Smooth muscle cell of bladder (primary cell): ENCODE measurements at places on chromosomes 3 and 15. TPM values are rescaled to one million over a fixed set of nuclear protein-coding genes. Genes with fewer than 3 reads are reported as not detected.

CAMK1 gene
- total RNA-seq = 33.0 and 34.3 TPM in 2 replicates

FILIP1L gene
- 42.3 and 74.7 TPM in 2 replicates for total RNA-seq

ACTC1 gene
- not detected in 2 replicates for total RNA-seq

HTR3E gene
- not detected in 2 replicates for total RNA-seq

KCNAB1 gene
- under 0.01 and 0.43 TPM in 2 replicates for total RNA-seq

KIF7 gene
- total RNA-seq = 13.1 and 18.7 TPM in 2 replicates

COL8A1 gene
- total RNA-seq = 148 and 185 TPM in 2 replicates

GPR27 gene
- not detected in 2 replicates for total RNA-seq

IL20RB gene
- total RNA-seq = 2.7 and 12.5 TPM in 2 replicates

STARD5 gene
- total RNA-seq = 11.8 and 23.0 TPM in 2 replicates

FRMD4B gene
- total RNA-seq = 0.14 and 0.28 TPM in 2 replicates

CYP1A1 gene
- 0.09 and 0.71 TPM in 2 replicates for total RNA-seq

SNURF gene
- 47.5 and 51.8 TPM in 2 replicates for total RNA-seq

PLSCR2 gene
- not detected in 2 replicates for total RNA-seq

SH2D7 gene
- not detected in 2 replicates for total RNA-seq

CELSR3 gene
- 1.00 and 1.6 TPM in 2 replicates for total RNA-seq

ATP10A gene
- 5.3 and 10.4 TPM in 2 replicates for total RNA-seq

LYZL4 gene
- not detected in 2 replicates for total RNA-seq

CACNA2D2 gene
- 0.09 TPM in 1 of 2 replicates, not detected in the other for total RNA-seq

HIGD2B gene
- not detected in 2 replicates for total RNA-seq

USP19 gene
- total RNA-seq = 40.0 and 45.9 TPM in 2 replicates

APOD gene
- total RNA-seq = 0.18 and 0.43 TPM in 2 replicates

FBXL22 gene
- total RNA-seq = 0.57 and 1.4 TPM in 2 replicates

A4GNT gene
- not detected in 2 replicates for total RNA-seq

PRR20G gene
- not detected in 2 replicates for total RNA-seq

IL17RE gene
- 0.14 and 0.83 TPM in 2 replicates for total RNA-seq

GOLGA6L4 gene
- total RNA-seq = 0.37 and 0.43 TPM in 2 replicates

CFAP100 gene
- total RNA-seq = not detected in 2 replicates

NKTR gene
- total RNA-seq = 40.0 and 42.5 TPM in 2 replicates

GPR62 gene
- under 0.01 and 0.09 TPM in 2 replicates for total RNA-seq

TGM4 gene
- not detected in 2 replicates for total RNA-seq

PLCH1 gene
- under 0.01 TPM in 2 replicates for total RNA-seq

SEMA4B gene
- 28.3 and 29.1 TPM in 2 replicates for total RNA-seq

TOP2B gene
- 72.8 and 79.6 TPM in 2 replicates for total RNA-seq

PLOD2 gene
- 239 and 311 TPM in 2 replicates for total RNA-seq

DLEC1 gene
- 0.09 and 0.14 TPM in 2 replicates for total RNA-seq

SLC9C1 gene
- 0.14 and 0.18 TPM in 2 replicates for total RNA-seq

MCTP2 gene
- 8.7 and 20.1 TPM in 2 replicates for total RNA-seq

CD96 gene
- total RNA-seq = under 0.01 and 0.09 TPM in 2 replicates

TRPM1 gene
- not detected in 2 replicates for total RNA-seq
